Gastroesophageal sphincter (tissue), 4 donors: ENCODE measurements at places on chromosomes 5 and 9.

DNA sequence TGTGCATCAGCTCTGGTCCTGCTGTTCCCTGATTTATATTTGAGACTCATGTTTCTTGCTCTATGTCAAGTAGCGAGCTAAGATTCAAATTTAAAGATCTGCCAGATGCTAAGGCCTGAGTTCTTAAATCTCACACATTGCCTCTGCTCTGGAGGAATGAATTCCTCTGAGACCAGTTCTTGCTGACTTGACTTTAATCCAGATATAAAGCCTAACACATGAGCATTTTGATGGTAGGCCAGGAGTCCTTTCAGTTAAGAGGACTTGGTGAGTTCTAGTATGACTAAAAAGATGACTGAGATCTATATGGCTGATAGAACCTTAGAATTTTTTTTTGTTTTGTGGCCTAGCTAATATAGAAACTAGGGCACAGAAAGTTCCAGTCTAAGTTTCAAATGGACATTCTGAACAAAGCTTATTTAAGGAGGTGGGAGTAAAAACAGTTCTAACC, 1.3 kb upstream of the INIP start:
- no peak for ATAC-seq

- ATAC-seq = no peak
These were observed 68.1 kb downstream of the UBE2R2 start for GRCh38 chr9:33884856-33885701.

DNA sequence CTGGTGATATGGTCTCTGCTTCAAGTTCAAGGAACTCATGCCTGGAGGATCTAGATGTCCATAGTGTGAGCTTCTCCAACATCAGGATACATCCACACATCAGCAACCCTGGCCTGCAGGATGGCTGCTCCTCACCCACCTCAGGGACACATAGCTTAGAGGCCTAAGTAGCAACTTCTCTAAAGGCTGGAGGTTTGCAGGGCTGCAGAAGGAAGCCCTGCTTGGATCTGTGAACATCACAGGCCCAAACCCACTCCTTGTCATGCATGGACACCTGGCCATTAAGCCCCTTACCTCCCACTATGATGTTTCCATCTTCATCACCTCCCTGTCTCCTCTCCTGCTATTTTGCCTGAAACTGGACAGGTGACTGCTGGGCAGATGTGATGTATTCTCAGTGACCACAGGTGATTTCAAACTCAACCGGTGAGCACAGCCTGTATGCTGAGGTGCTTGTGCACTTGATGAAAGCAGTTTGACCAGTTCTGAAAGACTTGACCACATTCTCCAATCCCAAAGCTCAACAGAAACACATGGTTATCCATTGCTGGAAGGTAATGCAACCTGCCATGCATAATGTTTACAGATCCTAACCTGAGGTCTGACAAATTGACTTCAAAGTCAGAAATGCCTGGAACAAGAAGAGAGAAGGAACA, 205.2 kb downstream of the FSTL4 start:
- no peak for ATAC-seq

GRCh38 chr5:10376544-10376943, 23.0 kb downstream of the MARCHF6 start:
- ATAC-seq = no peak

- ATAC-seq = no peak
These were observed 128.7 kb downstream of the PAX5 start for GRCh38 chr9:36905101-36906066.

GRCh38 chr5:77316871-77317661, 106.6 kb downstream of the PDE8B start:
- no peak for ATAC-seq

GRCh38 chr9:100375658-100376057, 22.9 kb upstream of the TEX10 start:
- no peak for ATAC-seq

- ATAC-seq = no peak
These were observed 367.7 kb upstream of the SLC30A5 start for GRCh38 chr5:68725905-68726683.

GRCh38 chr5:135238622-135239452, 160.2 kb downstream of the MACROH2A1 start:
- ATAC-seq = no peak

DNA sequence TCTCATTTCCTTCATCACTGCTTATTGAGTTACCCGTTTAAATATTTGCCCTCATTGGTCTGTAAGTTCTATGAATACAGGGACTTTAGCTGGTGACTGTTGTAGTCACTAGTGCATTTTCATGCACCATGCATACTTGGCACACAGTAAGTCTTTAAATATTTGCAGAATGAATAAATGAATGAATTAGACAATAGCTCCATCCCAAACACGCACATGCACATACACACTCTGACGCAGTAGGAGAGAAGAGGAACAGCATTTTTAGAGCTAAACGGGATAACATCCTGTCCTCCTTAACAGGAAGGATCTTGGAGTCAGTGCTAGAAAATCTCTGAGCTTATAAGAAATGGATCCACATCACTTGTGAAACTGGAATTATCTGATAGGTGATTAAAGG, 447.7 kb downstream of the KIF4B start:
- no peak for ATAC-seq

GRCh38 chr5:116137544-116138378, 52.9 kb downstream of the COMMD10 start:
- no peak for ATAC-seq

DNA sequence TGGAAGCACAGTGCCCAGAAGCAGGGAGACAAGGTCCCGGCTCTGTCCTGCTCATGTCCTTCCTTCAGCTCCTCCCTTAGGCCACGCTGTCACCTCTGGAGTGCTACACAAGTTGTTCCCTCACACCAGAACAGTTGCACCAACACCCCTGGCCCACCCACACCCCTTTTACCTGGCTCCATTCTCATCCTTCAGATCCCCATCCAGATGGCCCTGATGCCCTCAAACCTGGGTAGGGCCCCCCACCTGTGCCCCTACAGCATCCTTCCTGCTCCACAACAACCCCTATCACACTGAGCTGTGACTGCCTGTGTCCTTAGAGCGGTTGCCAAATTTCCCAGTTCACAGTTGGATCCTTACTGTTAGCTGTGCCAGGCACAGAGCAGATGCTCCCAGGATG, 29.2 kb downstream of the ANKS6 start:
- no peak for ATAC-seq

DNA sequence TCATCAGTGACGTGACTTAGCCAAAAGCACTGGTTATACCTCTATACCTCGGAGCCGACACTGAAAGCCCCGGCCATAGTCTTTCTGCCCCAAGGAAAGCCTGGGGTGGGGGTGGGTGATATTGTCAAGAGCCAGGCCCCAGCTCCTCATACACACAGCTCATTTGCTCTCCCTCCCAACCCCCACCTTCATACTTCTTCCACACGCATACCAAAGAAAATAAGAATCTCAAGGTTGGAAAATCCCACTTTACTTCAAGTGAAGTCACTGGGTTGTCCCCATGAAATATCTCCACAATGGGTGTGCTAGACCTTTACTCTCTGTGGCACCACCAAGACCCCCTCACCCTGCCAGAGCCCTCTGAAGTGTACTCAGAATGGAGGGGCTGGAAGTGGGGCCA, 27.1 kb upstream of the MGAT1 start:
- no peak for ATAC-seq

- ATAC-seq = no peak
These were observed 246.1 kb upstream of the ZNF462 start for GRCh38 chr9:106616851-106617345.

GRCh38 chr9:86974421-86974820, 27.1 kb upstream of the GAS1 start:
- no peak for ATAC-seq

GRCh38 chr9:116661037-116661954, 25.8 kb upstream of the TRIM32 start:
- ATAC-seq = peak; percentile 70

- ATAC-seq = peak; percentile 51
These were observed 4.0 kb upstream of the VCAN start for GRCh38 chr5:83467371-83468035.

- no peak for ATAC-seq
These were observed 406.6 kb downstream of the CTNND2 start for GRCh38 chr5:11497651-11498050.

DNA sequence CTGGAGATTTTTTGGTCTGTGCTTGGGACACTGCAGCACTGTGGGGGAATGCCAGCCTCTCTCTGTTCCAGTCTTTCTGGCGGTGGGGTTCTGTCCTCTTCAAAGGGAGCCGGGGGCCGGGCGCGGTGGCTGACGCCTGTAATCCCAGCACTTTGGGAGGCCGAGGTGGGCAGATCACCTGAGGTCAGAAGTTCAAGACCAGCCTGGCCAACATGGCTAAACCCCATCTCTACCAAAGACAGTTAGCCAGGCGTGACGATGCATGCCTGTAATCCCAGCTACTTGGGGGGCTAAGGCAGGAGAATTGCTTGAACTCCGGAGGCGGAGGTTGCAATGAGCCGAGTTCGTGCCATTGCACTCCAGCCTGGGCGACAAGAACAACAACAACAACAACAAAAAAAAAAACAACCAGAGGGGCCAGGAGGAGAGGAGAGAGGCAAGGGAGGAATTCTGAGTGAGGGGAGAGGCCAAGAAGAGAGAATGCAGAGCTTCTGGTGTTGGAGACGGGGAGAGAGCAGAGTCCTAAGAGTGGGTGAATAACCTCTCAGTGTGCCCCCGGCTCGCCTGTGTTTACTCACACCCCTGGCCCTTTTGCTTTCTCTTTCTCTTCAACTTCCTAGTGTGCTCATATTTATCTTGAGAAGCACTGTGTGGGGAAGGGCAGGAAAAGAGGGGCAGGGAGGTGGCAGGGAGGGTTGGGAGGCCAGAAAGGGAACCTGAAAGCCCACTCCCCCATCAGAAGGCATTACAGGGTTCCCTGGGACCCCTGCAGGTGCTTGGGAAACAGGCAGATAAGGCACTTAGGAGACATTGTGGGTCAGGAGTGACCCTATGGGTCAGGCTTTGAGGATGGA, 3.2 kb upstream of the SET start:
- ATAC-seq = no peak

DNA sequence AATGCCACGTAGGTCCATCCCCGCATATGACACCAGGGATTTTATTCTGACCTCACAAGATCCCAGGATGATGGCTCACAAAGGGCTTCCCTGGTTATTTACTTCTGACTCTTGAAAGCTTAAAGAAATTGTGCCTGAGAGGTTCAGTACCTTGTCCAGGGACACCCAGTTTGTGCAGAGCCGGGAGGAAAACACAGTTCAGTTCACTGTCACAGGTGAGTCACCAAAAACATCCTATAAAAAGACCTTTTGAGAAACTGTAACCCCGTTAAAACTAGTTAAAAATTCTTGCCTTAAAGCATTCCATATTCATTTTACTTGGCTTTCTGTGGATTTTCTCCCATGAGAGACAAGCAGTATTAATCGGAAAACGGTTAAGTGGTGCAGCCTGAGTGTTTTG, 56.6 kb downstream of the ZNF510 start:
- no peak for ATAC-seq

DNA sequence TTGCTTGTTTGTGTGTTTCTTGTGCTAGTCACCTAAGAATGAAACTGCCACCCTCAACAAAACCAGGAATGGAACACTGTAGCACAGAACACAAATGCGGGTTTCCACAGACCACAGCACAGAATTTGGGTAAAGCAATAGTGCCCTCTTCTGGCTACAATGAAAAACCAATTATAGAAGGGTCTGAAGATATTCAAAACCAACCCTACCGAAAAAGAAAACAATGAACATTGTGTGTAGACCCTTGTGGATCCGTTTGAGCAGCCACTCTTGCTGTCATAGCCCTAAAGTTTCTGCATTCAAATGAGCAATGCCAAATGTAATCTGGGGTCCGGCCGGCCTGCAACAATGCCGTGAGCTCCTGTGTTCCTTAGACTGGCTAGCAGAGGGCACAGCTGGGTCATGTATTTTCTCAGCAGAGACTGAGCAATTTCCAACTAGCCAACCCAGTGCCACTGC, 8.3 kb upstream of the ENC1 start:
- peak; percentile 63 for ATAC-seq

DNA sequence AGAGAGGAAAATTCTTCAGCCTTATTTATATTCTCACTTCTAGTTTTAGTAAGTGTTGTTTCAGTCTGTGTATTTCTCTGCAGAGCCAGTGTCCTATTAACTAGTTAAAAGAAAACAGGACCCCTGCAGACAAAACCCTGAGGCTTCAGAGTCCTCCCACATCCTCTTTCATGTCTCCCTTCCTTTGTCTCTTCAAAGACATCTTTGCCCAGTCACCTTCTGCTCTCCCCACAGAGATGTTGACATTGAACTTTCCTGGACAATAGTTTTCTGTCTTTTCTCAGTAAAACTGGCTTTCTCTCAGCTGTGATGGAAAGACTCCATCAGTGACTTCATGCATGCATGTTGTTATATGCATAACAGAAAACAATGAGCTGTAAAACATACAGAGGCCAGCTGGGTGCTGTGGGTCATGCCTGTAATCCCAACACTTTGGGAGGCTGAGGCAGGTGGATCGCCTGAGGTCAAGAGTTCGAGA, 20.2 kb downstream of the GRAMD2B start:
- no peak for ATAC-seq

GRCh38 chr9:124454791-124455443, 4.7 kb downstream of the ADGRD2 start:
- no peak for ATAC-seq

DNA sequence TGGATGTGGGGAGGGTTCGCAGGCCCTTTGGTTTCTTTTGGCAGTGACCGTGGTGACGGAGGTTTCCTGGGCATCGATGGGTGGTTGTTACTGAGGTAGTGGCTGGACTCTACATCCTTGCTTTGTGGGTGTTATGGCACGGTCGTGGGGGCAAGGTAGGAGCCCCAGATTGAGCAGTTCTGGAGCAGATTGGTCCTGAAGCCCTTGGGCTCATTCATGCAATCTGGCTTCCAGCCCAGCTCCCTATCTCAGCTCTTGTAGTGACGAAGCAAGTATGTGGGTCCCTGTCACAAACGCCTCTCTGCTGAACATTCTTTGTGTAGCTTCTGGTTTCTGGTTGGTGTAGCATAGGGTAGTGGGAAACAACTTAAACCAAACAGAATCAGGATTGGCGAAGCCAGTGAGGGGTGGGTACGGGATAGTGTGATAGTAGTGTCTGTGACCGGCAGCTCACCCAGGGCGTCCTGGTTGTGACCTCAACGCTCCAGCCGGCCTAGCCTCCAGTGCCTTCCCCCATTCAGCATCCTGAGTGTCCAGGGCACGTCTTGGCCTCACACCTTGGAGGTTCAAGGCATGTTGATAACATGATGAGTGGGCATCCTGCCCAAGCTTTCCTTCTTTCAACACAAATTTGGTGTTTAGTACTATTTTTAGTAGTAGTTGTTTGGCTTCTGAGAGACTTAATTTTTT, 2.9 kb downstream of the NDUFS6 start:
- ATAC-seq = no peak

- no peak for ATAC-seq
These were observed 79.2 kb upstream of the SPIN1 start for GRCh38 chr9:88308831-88309560.

DNA sequence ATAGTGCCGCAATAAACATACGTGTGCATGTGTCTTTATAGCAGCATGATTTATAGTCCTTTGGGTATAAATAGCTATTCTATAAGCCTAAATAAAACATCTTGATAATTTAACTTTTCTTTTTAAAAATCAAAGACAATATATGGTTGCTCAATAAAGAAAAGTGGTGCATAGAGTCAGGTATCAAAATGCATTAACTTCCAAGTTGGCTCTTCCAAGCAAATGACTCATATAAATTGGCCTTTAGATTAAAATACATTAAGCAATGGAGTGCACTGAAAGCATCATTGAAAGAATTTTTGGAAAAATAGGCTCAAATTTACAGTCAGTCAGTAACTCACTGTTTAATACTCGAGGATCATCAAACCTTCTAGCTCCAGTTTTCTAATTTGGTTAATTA, 106.6 kb downstream of the PLCXD3 start:
- ATAC-seq = no peak

- no peak for ATAC-seq
These were observed 29.3 kb downstream of the TUT7 start for GRCh38 chr9:86324901-86325300.

GRCh38 chr5:177111720-177112394, 21.7 kb upstream of the NSD1 start:
- ATAC-seq = no peak
